ENCODE measurements at places on chromosomes 1 and 21. TPM values are rescaled to one million over a fixed set of nuclear protein-coding genes. Genes with fewer than 3 reads are reported as not detected.

- no peak for DNase-seq
Measured at GRCh38 chr1:107473065-107473464, 332.2 kb downstream of the NTNG1 start.

DNA sequence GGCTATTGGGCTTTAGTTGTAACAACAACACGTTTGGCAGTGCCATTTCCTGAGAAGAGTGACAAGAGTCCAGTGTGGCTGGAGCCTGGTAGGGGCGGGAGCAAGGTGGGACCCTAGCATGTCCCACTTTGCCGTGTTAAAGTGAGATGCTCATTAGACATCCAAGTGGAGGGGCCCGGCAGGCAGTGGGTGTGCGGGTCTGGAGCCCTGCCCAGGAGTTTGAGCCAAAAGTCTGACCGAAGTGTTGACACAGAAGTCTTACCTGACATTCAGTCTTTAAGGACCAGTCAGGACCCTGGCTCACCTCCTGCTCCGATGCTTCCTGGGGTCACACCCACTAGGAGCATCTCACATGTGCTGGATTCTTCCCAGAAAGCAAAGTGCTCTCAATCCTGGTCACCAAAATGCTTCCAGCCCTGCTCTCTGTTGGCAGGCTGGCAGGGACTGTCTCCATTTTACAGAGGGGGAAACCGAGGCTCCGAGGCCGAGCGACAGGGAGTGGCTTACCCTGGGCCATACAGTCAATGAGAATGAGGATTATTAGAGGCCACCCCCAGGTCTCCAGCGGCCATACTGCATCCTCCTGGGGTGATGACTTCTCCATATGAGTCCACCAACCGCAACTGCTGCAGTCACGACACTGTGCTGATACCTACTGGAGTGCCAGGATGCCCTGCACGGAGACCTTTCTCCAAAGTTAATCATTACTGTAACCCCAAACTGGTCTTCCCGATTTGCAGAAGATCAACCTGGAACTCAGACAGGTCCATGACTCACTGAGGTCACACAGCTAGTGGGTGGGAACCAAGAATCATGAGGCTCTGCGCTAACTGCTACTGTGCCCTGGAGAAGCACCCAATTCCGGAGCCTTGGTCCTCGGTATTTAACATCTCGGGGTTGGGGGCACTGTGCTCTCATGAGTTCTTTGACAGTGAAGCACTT is 112.7 kb downstream of the PRDM2 start:
- DNase-seq, result no peak

DNA sequence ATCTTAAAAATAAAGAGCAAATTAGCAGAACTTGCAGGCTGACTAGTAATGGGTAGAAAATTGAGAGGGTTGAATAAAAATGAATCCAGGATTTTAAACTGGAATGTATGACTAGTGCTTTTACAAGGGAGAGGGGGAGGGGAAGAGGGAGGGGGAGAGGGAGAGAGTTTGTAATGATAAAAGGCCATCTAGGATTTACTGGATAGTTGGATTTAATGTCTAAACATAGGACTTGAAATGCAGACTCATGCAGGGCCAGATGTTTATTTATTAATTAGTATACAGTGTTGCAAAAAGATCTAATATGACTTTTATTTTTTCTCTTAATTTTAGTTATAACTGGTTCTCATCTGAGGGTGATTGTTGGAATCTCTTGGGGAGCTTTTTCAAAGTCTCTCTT is 4.3 kb downstream of the ZNF326 start:
- DNase-seq, result no peak

DNA sequence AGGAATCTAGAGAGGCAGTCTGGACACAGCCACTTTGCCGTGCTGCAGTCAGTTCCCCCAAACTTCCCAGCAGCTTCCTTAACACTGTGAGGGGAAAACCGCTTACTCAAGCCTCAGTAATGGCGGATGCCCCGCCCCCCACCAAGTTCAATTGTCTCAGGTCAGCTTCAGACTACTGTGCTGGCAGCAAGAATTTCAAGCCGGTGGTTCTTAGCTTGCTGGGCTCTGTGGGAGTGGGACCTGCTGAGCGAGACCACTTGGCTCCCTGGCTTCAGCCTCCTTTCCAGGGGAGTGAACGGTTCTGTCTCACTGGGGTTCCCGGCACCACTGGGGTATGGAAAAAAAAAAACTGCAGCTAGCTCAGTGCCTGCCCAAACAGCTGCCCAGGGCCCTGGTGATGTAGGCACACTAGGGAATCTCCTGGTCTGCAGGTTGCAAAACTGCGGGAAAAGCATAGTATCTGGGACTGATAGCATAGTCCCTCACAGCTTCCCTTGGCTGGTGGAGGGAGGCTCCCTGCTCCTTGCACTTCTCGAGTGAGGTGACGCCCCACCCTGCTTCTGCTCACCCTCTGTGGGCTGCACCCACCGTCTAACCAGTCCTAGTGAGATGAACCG is 23.7 kb upstream of the HFM1 start:
- DNase-seq, result no peak

Gene INTS7
- total RNA-seq, result 25.4 TPM

DNA sequence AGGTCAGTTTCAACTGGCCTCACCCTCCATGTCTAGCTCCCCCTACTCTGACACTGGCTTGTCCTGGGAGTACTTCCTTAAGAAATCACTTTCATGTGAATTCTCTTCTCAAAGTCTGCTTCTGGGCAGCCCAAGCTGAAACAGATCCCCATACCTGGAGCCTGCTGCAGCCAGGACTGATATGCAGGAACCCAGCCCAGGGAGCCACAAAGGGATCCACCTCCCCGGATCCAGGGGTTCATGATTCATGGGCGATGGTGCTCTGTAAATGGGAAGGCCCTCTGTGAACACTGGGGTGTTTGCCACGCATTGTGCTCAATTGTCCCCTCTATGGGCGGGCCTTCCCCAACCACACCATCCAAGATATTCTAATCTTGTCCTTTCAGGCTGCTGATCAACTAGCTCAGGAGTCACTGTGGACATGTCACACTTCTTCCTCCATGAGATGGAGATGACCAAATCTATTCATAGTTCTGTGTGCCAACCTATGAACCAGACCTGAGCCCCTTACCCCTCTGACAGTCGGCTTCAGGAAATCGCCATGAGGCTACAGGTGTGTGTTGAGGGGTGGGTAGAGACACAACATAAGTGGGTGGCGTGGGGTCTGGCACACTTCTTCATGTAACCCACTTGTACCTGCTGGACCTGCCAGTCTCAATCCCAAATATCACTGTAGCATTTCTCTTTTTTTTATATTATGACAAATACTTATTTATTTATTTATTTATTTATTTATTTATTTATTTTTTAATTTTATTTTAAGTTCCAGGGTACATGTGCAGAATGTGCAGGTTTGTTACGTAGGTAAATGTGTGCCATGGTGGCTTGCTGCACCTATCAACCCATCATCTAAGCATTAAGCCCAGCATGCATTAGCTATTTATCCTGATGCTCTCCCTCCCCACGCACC is 41.8 kb downstream of the RUNX3 start:
- DNase-seq, result no peak

Gene PRR9
- not detected for total RNA-seq

Gene F3
- total RNA-seq, result 5.1 TPM

DNA sequence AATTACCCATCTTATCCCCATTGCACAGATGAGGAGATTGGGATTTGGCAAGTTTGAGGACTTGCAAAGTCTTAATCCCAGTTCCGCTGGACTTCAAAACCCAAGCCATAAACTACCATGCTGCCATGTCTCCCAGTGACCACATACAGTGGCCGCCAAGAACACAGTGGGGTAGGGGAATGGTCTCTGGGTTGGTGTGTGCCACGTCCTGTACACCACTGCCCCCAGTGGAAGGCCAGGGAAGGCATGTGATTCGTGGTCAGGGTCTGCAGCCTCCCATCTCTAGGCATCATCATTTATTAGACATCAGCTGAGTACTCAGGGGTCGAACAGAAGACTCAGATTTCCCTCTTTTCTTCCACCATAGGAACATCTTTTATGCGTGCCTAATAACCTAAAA is 76.0 kb downstream of the MAN1C1 start:
- peak; percentile 56 for DNase-seq

Gene ADORA3
- total RNA-seq, result not detected

- no peak for DNase-seq
Measured at GRCh38 chr21:16773206-16773605, 739.6 kb upstream of the CXADR start.

DNA sequence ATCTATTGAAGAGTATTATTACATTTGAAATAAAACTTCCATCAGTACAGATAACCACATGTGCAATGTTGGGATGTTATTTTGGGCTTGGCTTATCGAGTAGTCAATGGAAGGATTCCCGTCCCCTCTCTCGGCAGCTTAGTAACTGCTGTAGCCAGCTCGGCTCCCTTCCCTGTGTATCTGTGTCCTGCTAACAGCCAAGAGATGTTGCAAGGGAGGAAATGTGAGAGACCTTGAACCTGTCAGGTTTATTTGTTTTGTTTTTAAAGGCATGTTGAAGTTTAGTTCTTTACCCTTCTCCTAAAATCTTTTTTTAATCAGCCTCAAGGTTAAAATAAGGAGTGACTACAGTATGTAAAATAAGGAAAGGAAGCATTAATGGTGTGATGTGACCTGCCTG is 13.6 kb upstream of the TARS2 start:
- DNase-seq, result no peak

- DNase-seq, result no peak
Measured at GRCh38 chr1:155951753-155952504, 10.5 kb downstream of the RXFP4 start.

DNA sequence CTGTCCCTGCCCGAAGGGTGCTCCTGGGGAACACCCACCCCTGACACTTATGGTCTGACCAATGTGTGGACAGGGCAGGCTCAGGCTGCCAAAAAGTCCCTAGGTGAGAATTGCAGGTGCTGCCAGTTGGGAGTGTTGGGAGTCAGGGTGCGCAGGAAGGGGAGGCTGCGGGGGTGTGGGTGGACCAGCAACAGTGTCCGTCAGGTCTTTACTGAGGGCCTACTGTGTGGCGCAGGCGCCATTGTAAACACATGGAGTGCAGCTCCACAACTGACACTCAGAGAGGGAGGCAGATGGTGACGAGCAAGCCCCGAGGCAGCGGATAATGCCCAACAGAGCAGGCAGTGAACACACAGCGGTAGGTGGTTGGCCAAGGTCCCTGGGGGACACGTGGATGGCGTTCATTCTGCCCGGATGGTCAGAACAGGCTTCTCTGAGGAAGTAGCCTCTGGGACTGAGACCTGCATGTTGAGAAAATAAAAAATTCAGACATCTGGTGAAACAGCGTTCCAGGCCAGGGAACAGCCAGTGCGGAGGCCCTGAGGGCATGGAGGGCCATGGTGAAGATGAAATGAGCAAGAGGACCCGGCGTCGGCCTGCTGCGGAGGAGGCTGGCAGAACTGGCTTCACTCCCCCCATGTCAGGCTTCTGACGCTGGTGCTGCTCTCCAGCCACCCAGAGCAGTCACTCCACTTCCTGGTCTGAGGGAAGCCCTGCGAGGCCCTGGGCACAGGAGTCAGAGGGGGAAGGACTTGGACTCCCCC is 136.2 kb upstream of the ZBTB40 start:
- DNase-seq, result no peak

- DNase-seq, result no peak
Measured at GRCh38 chr1:244545511-244545910, 84.4 kb downstream of the CATSPERE start.

GRCh38 chr1:202158810-202159533 is 1.4 kb downstream of the PTPN7 start:
- no peak for DNase-seq

Gene PEX11B
- 52.1 TPM for total RNA-seq

DNA sequence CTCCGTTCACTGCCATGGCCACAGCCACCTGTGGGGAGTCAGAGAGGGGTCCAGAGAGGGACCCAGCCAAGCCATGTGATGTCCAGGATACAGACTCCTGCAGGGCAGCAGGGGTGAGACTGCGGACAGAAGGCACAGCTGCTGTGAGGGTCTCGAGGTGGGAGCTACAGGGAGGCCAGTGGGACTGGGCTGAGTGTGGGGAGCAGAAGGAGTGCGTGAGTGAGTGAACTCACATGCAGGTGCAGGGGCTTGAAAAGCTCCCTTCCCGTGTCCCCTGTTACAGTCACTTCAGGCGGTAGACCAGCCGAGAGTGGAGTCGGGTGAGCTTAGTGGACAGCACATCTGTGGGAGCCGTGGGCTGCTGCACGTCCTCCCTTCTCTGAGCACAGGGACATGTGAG is 42.4 kb downstream of the S100B start:
- DNase-seq, result no peak

- DNase-seq, result no peak
Measured at GRCh38 chr1:192053531-192053971, 104.7 kb upstream of the RGS18 start.

DNA sequence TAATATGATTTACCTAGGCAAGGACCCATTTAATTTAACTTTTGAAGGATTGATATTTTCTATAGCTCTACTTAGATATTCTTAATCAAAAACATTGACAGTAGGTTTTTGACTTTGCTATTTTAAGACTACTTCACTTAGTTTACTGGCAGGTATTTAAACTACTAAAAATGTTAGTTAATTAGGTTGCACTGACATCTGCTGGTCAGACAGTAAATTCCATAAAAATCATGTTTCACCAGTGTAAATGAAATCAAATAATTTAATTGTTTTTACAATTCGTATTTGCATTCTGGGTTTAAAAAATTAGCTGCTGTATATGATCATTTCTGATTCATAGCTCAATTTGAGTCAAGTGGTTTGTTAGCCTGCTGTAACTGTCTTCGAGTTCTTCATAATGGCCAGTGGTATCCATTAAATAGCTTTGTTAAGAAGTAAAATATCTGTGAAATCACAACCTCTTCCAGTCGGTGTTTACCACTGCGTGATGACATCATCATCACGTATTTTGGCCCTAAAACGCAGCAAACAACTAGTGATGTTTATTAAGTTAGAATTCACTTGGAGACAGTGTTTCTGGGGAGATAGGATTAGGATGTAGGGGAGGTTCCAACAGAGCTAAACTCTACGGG is 26.2 kb downstream of the EXTL2 start:
- peak; percentile 46 for DNase-seq

DNA sequence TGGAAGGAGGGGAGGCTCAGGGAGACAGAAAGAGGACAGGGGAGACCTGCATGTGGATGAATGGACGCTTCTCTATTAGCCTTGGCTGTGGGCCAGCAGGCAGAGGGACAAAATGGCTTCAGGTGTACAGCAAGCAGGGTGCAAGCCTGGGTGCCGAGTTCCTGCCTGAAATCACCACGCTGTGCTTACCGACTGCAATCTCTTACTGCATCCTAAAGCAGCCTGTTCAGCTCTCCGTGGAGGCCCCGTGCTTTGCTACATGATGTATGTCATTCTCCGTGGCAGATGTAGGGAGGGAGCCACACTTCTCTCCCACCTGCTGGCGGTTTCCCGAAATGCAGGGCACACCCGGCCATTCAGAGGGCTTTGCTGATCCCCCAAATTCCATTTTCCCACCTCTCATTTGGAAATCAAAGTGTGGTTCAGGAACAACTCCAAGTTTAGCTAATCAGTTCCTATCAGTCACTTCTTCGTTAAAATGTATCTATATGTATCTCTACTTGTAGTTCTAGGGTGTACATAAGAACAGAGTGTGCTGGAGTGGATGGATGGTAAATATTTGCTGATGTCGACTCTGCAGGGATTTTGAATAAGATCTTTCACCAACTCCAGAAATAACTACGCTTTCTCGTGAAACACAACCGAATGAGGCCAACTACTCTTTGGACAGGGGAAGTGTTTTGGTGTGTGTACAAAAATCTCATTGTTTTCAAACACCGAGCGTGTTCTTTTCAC is 122.3 kb upstream of the BACE2 start:
- peak; percentile 24 for DNase-seq
